Esophagus squamous epithelium (tissue), 5 donors: ENCODE measurements at places on chromosomes 1 and 21.

GRCh38 chr1:221810406-221810805 lies 68.5 kb upstream of the DUSP10 start:
- no peaks in the 10 kb centered on the region for H3K27me3 ChIP-seq
- peaks cover 11% of the 10 kb centered on the region for H3K4me1 ChIP-seq
- DNase-seq, result no peak
- no peak overlapping the region for H3K4me3 ChIP-seq

GRCh38 chr1:43444836-43445235 lies 8.9 kb downstream of the HYI start:
- H3K27me3 ChIP-seq, result no peaks in the 10 kb centered on the region
- H3K27ac ChIP-seq, result no peak overlapping the region
- no peaks in the 10 kb centered on the region for H3K4me1 ChIP-seq
- H3K36me3 ChIP-seq, result peaks cover 80% of the 10 kb centered on the region

- H3K36me3 ChIP-seq, result no peaks in the 10 kb centered on the region
- no peak for DNase-seq
- no peaks in the 10 kb centered on the region for H3K27me3 ChIP-seq
- no peak overlapping the region for H3K4me3 ChIP-seq
Measured at GRCh38 chr1:221174330-221174993, 295.2 kb downstream of the HLX start.

- H3K4me3 ChIP-seq, result no peak overlapping the region
- no peak for DNase-seq
- no peaks in the 10 kb centered on the region for H3K36me3 ChIP-seq
- peaks cover 23% of the 10 kb centered on the region for H3K4me1 ChIP-seq
- H3K27ac ChIP-seq, result no peak overlapping the region
Measured at GRCh38 chr1:231678011-231678432, 51.4 kb downstream of the DISC1 start.

DNA sequence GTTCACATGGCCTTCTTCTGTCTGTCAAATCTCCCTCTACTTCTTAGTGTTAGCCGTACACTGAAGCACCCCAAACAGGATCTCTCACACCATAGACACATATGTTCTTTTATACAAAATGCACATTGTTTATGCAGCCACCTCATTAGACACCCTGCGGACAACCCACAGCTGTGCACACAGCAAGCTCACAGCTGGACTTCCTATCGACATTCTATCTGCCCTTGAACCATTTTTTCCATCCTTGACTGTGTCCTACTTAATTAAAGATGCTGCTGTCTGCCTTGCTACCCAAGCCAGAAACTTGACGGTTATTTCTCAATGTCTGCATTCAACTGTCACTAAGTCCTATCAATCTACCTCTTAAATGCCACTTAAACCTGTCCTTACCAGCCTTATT lies 3.2 kb upstream of the ZBTB21 start:
- no peaks in the 10 kb centered on the region for H3K36me3 ChIP-seq
- no peak overlapping the region for H3K4me3 ChIP-seq
- H3K27ac ChIP-seq, result no peak overlapping the region
- no peaks in the 10 kb centered on the region for H3K27me3 ChIP-seq
- H3K4me1 ChIP-seq, result peaks cover 16% of the 10 kb centered on the region

DNA sequence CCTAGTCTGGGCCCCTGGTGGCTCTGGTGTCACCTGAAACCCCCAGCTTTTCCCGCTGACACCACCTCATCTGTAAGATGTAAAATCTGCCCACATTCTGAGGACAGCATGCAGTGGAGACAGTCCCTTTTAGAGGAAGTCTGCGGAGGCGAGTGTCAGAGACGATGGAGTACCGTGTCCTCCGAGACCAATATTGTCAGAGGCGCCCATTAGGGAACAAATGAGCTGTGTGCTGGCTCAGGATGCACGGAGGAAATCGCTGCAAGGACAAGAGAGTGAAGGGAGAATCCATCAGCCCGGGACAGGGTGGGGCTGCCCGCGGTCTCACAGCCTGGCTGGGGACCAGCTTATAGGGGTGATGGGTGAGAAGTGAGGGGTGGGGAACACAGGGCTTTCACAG lies 214.8 kb downstream of the MATN1 start:
- DNase-seq, result no peak
- H3K4me1 ChIP-seq, result no peaks in the 10 kb centered on the region
- H3K27ac ChIP-seq, result no peak overlapping the region
- H3K36me3 ChIP-seq, result no peaks in the 10 kb centered on the region
